ENCODE measurements at places on chromosomes 7 and 10.

DNA sequence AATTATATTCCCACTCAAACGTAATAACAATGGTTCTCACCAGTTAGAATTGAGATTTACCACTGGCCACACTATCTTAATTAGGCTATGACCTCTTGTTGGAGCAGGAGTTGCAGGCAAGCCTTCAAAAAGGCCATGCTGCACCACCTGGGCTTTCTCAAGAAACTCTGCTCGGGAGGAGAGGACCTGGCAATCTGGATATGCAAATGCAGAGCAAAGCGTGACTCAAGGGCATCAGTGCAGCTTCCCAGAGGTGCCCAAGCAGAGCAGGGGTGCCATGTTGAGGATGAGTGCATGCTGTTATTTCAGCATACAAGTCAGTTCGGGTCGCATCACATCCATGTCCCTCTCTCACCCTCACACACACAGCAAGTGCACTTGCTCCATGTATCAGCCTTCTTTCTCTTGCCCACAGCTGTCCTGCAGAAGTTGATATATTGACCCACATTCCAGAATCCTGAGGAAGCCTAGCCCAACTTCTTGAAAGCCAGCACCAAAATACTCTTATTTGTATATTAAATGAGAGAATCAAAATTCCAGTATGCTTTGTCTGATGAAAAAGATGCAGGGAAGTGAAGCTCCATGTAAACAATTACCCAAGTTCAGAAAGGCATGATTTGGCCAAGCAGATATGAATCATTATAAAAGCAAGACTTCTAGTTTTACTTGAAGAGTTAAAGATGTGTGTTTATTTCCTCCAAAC, 55.7 kb upstream of the IL6 start:
- DNase-seq, result no peak

GRCh38 chr7:145817687-145818086, 298.9 kb upstream of the CNTNAP2 start:
- no peak for DNase-seq

DNA sequence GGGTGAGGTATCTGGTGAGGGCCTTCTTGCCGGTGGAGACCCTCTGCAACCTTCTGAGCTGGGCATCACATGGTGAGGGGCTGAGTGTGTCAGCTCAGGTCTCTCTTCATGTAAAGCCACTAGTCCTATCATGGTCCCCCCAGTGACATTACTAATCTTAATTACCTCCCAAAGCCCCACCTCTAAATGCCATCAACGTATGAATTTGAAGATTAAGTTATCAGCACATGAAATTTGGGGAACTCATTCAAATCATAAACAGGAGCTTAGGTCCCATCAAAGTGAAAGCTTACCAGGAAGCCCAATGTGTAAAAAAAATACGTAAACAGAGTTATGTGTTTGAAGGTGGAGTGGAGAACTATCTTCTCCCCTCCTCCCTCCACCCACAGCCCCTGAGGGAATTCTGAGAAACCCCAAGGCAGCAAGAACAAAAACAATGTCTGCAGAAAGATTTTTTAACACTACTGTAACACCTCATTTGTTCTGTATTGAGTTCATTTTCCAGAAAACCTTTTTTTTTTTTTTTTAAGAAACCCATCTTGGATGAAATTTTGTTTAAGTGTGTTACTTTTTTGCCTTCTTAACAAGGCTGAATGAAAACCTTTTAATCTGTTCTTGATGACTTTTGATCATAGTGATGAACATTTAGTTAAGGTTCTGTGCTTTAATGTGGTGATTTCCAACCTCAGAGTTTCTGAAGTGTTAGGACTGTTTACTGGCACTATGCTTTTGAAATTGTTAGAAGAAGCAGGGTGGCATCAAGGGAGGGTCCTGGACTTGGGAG, 19.1 kb upstream of the PCGF5 start:
- no peak for DNase-seq

GRCh38 chr7:158327571-158328180, 259.9 kb downstream of the PTPRN2 start:
- DNase-seq, result no peak

GRCh38 chr7:6268023-6268900, 4.2 kb downstream of the CYTH3 start:
- DNase-seq, result no peak

DNA sequence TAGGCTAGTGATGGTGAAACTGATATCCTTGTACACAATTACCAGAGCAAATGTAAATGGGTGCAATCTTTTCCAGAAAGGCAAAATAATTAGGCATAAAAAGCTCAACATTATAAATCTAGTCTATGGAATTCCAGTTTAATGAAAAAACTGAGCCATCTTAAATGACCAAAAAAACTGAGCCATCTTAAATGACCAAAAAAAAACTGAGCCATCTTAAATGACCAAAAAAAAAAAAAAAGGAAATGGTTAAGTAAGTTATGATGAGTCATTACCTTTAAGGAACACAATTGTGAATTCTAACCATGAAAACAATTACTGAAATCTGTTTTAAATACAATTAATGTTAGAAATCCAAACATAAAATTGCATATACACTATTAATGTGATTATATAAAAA, 25.3 kb downstream of the USP6NL start:
- DNase-seq, result no peak

- no peak for DNase-seq
Observed at GRCh38 chr7:108280136-108280535, 150.0 kb upstream of the LAMB4 start.

DNA sequence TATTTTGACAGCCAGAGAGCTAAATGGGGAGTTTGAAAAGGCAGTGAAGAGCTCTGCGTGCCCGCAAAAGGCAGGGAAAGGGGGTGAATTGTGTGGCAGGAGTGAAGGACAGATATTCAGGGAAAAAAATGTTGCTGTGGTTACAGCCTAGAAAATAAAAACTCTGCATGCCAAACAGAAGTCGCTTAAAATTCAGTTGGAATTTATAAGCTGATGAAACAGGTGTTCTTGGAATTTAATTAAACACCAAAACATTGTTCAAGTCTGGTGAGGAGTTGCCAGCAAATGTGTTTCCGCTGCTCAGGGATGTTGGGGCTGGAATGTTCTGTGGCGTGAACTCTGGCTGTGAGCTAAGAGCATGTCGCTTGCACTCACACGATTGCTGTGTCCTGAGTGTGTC, 169.3 kb downstream of the ADRA2A start:
- no peak for DNase-seq

- DNase-seq, result no peak
Observed at GRCh38 chr7:128672927-128673517, 930 bp downstream of the GARIN1A start.

DNA sequence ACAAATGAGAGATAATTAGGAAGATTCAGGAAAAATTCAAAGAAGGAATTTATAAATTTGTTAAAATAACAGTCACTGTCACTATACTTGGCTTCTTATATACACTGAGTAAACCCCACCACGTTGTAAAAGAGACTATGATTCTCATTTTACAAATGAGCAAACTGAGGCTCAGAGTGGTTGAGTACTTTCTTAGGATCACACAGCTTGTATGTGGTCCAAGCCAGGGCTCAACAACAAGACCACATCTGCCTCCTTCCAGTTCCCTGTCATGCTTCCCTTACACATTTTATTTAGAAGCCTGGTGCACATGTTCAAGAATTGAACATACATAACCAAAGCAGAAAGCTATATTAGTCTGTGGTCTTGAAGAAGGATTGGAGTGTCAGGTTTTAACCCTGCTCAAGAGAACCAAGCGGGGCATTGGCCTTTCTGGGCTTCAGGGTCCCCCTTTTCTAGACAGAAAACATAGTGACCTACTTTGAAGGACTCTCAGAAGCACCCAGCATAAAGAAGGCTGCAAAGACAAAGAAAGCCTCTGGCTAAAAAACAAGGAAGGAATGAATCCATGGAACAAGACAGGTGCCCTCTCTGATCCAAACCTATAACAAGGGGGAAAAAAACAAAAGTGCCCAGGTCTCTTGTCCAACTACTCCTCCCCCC, 846 bp downstream of the MRLN start:
- no peak for DNase-seq

DNA sequence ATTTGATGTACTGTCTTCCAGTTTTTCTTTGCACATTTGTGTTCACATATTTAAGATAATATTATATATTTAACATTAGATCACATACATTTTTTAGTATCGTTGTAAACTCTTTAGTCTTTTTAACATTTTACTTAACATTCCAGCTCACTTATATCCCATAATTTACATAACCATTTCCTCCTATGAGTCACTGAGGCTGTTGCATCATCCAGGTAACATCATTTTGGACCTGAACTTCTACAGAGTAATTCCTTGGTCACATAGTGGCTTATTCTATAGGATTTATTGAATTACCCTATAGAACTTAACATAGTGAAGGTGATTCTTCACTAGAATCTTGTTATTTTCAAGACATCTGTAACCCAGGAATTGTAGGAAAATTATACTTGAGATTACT, 194.4 kb downstream of the POU6F2 start:
- no peak for DNase-seq

GRCh38 chr10:19970717-19971116, 154.5 kb downstream of the PLXDC2 start:
- no peak for DNase-seq

DNA sequence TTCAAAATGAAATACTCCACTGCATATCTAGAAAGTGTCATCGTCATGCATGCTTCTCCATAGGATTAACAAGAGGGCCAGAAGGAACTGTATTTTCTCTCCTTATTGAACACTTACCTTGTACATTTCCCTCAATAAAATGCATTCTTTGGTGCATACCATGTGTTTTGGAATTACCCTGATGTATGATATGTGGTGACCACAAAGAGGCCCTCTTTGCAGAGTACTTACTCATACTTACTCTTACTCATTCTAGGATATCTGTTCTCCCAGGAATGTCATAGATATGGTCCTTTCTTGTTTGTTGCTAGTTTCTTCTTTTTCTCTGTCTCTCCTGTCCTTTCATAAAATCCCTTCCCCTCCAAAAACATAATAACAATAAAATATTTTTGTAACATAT, 1087.1 kb upstream of the POT1 start:
- DNase-seq, result no peak

GRCh38 chr10:111076191-111076681, 593 bp upstream of the ADRA2A start:
- no peak for DNase-seq

GRCh38 chr10:21090609-21091082, 193.5 kb upstream of the NEBL start:
- DNase-seq, result no peak

GRCh38 chr10:75851580-75852345, 420.3 kb downstream of the LRMDA start:
- no peak for DNase-seq

DNA sequence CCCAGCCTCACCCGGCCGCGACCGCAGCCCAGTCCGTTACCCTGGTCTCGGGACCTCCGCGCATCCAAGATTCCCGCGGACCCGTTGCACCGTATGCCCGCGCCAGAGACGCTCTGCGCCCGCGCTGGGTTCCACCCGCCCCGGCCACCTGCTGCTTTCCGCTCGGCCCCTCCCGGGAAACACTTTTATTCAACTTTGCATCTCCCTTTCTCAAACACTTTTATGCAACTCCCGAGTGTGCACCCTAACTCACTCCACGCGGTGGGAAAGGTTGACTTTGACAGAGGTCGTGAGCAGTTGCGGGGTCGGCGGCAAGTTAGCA, at the start of gene ODAD2:
TSS of gene ODAD2 (minus strand) at position 126 of the 322 bp plus-strand sequence. CDS start 3,937 bp downstream, outside the sequence.
- DNase-seq, result no peak

DNA sequence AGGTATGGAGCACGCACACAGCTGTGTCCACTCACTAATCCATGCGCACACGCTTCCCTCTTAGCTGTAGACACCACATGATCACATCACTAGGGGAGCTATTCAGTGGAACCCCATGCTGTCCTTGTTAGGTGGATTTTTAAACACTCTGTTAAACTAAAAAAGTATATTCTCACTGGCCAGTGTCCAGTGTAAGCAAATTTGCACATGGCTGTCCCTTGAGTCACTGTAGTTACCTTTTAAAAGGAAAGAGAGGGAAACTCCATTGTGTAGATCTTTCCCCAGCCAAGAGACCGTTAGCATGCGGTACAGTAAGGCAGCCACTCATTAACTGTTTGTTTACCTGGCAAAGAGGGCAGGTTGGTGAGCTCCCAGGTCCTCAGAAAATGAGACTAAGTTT, 81.6 kb upstream of the INSYN2A start:
- no peak for DNase-seq

GRCh38 chr7:28311670-28312069, 100.6 kb upstream of the CREB5 start:
- DNase-seq, result no peak

DNA sequence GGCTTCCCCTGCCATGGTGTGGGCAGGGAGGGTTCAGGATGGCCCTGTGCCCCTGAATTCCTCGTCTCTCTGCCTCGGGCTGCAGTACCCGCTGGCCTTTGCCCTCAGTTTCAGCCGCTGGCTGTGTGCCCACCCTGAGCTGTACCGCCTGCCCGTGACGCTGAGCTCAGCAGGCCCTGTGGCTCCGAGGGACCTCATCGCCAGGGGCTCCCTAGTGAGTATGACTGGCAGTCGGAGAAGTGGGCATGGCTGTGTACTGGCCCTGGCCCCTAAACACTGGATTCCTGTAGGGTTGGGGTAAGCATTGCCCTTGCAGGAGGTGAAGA, 59.6 kb downstream of the PALD1 start:
- DNase-seq, result no peak

GRCh38 chr7:144006692-144007042, 6.5 kb downstream of the OR6B1 start:
- DNase-seq, result no peak

- peak; percentile 8 for DNase-seq
Observed at GRCh38 chr7:100516135-100516812, 22.7 kb upstream of the AGFG2 start.

DNA sequence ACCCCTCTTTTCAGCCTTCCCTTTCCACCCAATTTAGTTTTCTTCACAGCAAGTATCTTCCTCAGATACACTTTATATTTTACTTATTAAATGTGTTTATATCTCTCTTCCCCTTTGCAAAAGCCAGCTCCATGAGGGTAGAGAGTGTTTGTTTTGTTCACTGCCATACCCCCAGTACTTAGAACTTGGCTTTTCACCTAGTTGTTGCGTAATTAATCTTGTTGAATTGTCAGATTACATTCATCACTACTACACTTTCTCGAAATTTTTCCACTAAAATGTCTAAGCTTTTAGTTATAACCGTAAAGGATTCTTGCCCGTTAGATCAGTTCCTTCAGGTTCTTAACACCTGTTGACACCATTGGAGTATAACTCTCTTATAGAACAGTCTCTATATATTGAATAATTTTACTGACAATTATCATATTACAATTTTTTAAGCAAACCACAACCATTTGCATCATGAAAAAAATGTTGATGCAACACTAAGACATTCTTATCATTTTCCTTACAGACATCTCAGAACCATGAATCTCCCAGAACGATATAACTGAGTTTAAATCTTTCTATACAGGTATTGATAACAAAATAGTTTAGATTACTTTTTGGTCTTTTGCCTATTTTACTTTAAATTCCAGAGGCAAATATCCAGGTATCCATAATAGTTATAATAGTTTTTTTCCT, 29.9 kb downstream of the VWDE start:
- no peak for DNase-seq

DNA sequence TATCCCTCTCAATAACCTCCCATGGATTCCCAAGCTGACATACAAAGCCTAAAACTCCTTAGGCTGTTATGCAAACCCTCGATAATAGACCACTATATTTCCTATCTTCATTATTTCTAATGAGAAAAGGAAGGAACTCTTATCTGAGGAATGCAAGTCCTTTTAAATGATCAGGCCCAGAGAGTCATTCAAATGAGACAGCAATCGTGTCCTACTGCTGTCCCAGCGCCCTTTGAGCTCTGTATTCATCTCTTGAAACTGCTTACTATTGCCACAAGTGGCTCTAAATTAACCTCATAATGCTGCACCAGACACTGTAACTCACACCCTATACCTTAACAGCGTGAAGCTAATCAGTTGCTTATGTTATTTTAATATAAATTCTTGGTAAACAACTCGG, 182.1 kb upstream of the NAMPT start:
- DNase-seq, result no peak

- no peak for DNase-seq
Observed at GRCh38 chr10:81944609-81945008, 69.6 kb downstream of the NRG3 start.
